ENCODE measurements at places on chromosomes 2 and 18.

DNA sequence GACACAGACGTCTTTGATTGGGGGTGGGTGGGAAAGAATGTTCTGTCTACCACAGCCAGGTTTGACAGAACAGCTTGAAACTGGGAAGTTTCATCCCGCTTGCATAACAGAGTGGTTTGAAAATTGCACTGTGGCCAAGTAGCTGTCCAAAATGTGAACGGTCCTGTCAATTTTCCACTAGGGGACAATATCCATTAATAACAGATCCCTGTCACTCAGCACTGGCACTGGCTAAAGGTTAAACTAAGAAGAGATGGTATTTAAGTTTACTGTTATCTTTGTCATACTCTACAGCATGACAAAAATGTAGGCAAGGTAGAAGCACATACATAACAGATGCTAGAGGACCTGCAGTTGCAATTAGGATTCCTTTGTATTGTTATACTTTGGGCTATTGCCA is 55.6 kb upstream of the ACMSD start:
- no peaks in the 10 kb centered on the region for H3K36me3 ChIP-seq
- no peak overlapping the region for H3K27ac ChIP-seq
- H3K4me1 ChIP-seq: peaks cover 8% of the 10 kb centered on the region

DNA sequence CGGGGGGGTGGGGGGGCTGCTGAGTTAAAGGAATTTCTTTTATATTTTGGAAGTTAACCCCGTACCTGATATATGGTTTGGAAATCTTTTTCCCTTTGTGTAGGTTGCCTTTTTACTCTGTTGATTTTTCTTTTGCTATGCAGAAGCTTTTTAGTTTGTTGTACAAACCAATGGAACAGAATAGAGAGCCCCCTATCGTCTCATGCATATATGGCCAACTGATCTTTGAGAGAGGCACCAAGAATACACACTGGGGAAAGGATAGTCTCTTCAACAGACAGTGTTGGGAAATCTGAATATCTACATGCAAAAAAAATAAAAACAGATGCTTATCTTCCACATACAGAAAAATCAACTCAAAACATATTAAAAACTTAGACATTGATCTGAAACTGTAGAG is 647.8 kb upstream of the KLHL29 start:
- no peak overlapping the region for H3K27ac ChIP-seq
- no peak for DNase-seq
- H3K36me3 ChIP-seq: no peaks in the 10 kb centered on the region
- H3K27me3 ChIP-seq: no peaks in the 10 kb centered on the region
- H3K4me1 ChIP-seq: no peaks in the 10 kb centered on the region
- no peak overlapping the region for H3K4me3 ChIP-seq

DNA sequence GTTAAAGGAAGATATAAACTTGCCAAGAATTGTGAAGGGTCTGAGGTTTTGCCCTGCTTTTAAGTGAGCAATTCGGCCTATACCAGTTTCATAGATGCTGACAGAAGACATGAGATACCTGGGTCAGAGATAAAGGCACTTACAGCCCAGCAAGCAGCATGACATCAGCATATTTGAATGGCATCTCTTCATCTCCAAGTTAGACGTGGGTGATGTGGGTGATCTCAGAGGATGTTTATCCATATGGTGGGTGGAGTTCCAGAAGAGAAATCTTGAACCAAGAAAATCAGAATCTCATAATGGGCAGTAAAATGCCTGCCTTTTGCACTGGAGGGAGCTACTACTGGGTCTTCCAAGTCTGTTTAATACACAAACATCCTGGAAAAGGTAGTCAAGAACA is 44.7 kb downstream of the GYPC start:
- no peak for DNase-seq
- no peaks in the 10 kb centered on the region for H3K4me1 ChIP-seq
- no peak overlapping the region for H3K4me3 ChIP-seq
- H3K27me3 ChIP-seq: no peaks in the 10 kb centered on the region
- peaks cover 10% of the 10 kb centered on the region for H3K36me3 ChIP-seq

DNA sequence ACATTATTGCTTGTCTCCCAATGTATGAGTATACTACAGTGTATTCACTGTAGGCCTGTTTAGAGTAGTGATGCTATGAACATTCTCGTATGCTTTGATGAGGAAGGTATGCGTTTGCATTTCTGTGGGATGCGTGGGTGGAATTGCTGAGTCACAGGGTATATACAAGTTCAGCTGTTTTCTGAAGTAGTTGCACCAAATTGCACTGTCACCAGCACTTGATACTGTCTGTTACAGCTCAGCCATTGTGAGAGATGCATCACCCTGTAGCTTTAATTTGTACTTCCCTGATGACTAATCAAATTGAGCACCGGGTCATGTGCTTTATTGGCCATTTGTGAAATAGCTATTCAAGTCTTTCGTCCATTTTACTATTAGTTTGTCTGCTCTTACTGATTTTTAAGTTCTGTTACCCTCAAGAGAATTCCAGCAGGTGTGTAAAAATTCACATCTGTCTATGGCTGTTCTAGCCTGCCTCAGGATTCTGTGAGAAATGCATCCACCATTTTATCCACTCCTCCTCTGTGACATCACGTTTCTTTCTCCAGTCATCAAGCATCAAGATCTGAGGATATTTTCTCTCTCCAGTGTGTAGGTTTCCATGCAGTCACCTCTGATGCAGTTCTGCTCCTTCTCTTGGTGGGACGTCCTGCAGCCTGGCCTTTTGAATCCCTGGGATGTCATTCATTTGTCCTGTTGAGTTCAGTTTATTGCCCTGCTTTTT is 72.5 kb downstream of the DGKD start:
- DNase-seq: peak; percentile 75
- peaks cover 13% of the 10 kb centered on the region for H3K36me3 ChIP-seq
- no peak overlapping the region for H3K4me3 ChIP-seq
- peaks cover 76% of the 10 kb centered on the region for H3K4me1 ChIP-seq

- no peak overlapping the region for H3K27ac ChIP-seq
- H3K27me3 ChIP-seq: no peaks in the 10 kb centered on the region
- peaks cover 5% of the 10 kb centered on the region for H3K4me1 ChIP-seq
- no peak overlapping the region for H3K4me3 ChIP-seq
Measured at GRCh38 chr18:47847635-47848034, 82.8 kb downstream of the SMAD2 start.

GRCh38 chr2:152822676-152823075 is 104.3 kb downstream of the ARL6IP6 start:
- no peak overlapping the region for H3K4me3 ChIP-seq
- H3K4me1 ChIP-seq: no peaks in the 10 kb centered on the region
- no peak for DNase-seq
- H3K27ac ChIP-seq: no peak overlapping the region
- H3K27me3 ChIP-seq: peaks cover under 1% of the 10 kb centered on the region
- no peaks in the 10 kb centered on the region for H3K36me3 ChIP-seq

All from activated T-cell treated with anti-CD3 and anti-CD28 coated beads, Interleukin-2, amount 50 U/mL, for 72 hours (primary cell).